ENCODE measurements at places on chromosomes 4 and X.

DNA sequence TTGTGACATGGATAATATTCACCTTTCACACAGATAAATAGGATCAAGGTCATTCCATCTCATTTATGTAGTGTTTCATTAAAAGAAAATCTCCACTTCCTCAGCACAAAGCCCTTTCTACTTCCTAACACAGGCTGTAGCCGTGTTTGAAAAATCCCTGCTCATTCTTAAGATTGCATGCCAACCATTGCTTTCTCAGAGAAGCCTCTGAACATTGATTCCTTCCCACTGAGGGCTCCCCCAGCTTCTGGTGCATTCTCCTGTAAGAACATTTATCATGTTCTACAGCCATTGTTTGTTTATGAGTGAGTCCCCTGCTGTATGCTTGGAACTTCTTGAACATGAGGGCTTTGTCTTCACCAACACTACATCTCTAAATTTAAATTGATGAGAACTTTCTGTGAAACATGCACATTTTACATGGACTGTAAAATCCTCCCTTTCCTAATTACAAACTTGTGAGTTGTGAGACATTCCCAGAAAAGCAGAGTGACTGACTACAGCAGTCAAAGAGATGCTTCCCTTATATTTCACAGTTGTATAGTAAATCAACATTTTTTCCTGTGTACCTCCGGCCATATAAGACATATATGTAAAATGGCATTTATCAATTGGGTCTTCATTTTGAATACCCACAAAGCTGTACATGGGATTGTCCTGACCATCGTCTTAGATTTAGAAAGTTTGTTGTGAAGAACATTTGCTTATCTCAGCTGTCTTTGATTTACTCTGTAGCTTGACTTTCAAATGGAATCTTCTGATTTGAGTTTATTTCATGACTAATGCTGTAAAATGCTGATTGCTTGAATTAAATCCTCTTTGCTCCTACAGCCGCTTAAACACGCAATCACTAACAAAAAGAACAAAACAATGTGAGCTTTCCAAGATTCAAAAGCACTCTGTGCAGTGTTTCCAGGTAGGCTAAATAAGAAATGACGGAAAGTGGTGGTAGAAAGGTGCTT lies 600.5 kb upstream of the SLIT2 start:
- DNase-seq = no peak

DNA sequence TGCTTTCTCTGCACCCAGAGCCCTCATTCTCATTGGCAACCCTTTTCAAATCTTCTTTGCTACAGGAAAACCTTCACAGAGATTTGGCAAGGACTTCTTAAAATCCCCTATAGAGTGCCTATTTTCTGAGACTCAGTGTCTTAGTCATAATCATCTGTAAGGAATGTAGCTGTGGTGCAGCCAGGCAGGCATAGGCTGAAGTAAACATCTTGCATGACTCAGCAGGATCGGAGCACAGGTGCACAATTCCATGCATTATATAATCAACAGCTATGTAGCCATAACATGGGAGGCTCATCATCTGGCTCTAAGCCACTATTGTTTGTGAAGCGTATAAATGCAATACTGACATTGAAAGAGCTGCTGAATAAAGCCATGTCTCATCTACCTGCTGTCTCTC lies 368.8 kb downstream of the MAGEE1 start:
- DNase-seq = no peak

DNA sequence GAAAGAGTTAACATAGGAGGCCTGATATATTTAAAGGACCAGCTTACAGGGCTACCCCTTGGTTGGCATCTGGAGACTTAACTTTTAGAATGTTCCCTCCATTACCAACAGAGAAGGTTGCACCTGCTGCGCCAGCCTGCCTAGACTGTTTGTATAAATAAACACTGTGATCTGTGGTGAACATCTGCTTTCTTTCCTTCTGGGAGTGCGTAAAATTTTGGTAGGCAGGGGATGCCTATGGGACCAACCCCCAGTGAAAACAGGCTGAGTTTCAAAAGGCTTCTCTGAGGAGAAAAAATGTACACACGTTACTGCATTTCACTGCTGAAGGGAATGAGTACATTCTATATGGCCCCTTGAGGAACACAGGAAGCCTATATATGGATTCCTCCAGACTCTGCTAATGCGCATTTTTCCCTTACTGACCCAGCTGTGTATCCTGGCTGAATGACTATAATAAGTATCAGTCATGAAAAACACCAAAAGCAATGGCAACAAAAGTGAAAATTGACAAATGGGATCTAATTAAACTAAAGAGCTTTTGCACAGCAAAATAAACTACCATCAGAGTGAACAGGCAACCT lies 13.8 kb downstream of the CENPC start:
- DNase-seq = no peak

- no peak for DNase-seq
These were observed 473.2 kb upstream of the TECRL start for GRCh38 chr4:64882311-64883086.

GRCh38 chrX:65731684-65732289 lies 64.3 kb downstream of the MSN start:
- DNase-seq = no peak

GRCh38 chr4:74202062-74202586 lies 44.2 kb downstream of the MTHFD2L start:
- no peak for DNase-seq

GRCh38 chrX:30301208-30301607 lies 8.0 kb downstream of the NR0B1 start:
- DNase-seq = no peak

- DNase-seq = no peak
These were observed 259.6 kb upstream of the GPC4 start for GRCh38 chrX:133674726-133675470.

- no peak for DNase-seq
These were observed 137.8 kb downstream of the FBXW7 start for GRCh38 chr4:152398060-152398459.

DNA sequence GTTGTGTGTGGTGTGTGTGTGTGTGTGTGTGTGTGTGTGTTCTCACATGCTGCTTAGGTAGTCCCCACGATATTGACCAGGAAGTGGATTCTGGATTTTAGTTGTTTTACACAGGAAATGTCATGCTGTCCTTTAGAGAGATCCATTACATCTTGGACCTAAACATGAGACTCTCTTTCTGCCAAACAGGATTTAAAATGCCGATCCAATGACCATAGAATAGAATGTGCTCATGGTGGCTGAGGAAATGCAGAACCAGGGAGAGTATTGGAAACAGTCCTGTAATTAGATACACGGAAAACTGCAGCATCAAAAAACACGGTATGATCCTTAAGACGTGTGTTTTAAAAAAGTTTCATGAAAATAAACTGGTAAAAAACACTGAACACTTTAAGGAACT lies 347.8 kb upstream of the FRG1 start:
- no peak for DNase-seq

DNA sequence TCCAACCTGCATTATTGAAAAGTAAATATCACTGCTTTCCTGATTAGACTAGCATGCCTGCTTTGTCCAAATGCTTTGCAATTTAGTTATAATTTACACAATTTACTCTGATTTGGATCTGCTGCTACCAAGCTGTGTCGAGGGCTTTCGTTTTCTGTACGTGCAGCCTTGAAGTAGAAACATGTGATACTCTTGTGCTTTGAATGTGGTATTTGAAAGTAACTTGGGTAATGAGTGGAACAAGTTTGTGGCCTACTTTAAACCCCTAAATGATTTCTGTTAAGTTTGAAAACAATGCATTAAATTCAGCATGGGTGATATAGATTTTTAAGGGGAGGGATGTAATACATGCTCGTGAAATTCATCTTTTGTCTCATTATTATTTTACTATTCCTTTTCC lies 240.7 kb downstream of the IQCM start:
- DNase-seq = no peak

- no peak for DNase-seq
These were observed 199.0 kb upstream of the NUDT6 start for GRCh38 chr4:123121241-123121907.

- no peak for DNase-seq
These were observed 480.1 kb upstream of the GALNT7 start for GRCh38 chr4:172688534-172688933.

DNA sequence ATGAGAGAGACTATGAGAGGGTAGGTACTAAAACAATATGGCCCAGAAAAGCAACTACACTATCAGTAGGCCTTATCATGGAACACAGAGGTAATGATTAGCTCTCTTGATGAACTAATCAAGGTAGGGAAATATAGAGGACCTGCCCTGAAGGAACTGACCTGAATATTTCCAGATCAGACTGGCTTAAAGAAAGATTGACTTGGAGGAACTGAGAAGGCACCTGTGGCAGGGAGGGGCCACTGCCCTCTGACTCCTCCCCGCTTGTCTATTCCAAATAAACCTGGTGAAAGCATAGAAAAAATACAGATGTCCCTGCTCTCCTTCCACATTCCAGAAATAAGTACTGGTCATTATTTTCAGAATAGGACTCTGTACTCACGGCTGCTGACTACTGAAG lies 5.5 kb downstream of the RPS6KA6 start:
- no peak for DNase-seq

- DNase-seq = no peak
These were observed 101.4 kb downstream of the ADAMTS3 start for GRCh38 chr4:72467633-72468032.

GRCh38 chr4:109155682-109156283 lies 146.7 kb downstream of the COL25A1 start:
- no peak for DNase-seq

DNA sequence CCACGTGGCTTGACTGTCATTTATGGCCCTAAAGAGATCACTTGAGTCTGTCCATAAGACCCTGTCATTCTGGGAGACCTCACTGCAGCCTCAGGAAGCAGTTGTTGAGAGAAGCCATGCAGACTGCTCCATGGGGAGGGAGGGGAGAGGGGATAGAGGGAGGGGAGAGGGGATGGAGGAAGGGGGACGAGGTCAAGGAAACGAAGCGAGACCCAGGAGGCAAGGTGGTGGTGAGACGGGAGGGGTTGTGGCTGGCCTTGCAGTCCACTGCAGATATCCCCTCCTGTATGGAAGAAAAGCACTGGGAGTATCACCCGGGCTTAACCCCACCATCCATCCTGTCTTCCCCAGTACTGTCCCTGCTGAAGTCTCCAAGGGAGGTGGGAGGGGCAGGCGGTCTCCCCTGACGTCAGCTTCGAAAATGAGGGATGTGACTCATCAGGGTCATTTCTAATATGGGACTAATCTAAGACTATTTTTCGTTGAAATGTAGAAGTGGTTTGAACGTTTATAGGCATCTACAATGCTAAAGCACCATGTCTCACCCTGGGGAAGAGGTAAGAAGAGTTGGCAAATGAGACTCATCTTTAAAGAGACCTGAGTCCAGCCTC lies 5.6 kb downstream of the TMEM255A start:
- DNase-seq = no peak

DNA sequence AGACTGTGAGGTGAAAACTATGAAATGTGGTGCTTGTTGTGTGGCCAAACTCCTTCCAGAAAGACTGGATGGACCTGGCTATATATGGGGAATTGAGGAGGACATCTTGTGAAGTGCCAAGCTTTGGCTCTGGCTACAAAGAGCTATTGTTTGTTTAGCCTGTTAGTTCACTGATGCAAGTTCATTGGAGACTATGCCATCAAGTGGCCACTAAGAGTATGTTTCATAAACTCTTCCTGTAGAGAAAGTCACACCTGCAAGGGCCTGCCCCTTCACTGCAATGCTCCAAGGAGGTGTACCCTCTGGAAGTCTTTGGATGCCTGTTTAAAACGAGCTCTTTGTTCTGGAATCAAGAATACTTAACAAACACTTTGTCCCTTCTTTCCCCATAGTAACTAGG lies 382.0 kb downstream of the GABRG1 start:
- no peak for DNase-seq

GRCh38 chrX:15188039-15188438 lies 81.8 kb downstream of the ASB9 start:
- DNase-seq = no peak

GRCh38 chr4:122117743-122118142 lies 34.4 kb upstream of the BLTP1 start:
- no peak for DNase-seq

DNA sequence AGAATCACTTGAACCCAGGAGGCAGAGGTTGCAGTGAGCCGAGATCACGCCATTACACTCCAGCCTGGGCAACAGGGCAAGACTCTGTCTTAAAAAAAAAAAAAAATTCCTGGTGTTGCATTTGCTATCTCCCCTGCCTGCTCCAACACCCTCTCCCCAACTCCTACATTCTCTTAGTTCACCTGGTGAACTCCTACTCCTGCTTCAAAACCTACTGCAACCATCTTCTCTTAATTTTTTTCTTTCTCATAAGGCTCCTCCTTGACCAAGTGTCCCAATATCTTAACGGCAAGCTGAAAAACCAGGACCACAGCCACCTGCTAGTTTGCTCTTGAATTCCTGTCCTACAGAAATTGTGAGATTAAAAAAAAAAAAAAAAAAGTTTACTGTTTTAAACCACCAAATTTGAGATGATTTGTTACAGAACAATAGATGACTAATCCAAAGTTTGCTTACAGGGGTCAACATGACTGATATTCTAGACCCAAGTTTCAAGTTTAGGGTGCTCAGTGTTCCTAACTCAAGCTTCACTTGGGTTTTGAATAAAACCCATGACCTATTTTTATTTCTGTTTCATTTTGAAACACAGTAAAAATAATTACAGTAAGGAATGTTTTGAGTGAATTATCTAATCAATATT lies 13.1 kb upstream of the ANXA5 start:
- DNase-seq = no peak

DNA sequence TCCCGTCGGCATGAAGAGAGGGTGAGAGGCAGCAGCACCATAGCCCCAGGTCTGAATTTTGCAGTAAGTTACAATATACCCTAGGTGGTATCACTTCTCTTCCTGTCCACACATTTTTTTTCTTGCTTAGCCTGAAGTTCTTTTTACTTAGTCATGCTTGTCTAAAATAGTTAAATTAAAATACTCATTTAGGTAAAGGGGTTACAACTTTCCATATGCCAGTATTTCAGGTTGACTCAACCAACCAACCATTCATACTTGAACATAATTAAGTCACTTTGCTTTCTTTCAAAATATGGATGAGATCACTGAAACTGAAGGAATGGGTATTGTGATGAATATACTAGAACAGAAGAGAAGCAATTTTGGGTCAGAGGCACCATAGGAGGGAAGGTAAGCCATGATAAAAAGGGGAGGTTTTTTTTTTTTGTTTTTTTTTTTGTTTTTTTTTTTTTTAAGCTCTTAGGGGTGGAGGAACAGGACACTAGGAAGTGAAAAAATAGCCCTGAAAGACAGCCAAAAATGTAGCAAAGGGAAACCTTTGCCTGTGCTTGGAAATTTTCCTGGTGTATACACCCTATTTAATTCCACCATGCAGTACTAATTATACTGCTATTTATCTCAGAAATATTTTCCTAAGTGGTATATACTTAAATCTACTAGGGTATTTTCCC lies 41.8 kb downstream of the RPS6KA3 start:
- DNase-seq = no peak

- no peak for DNase-seq
These were observed 169.6 kb downstream of the GASK1B start for GRCh38 chr4:158003212-158003611.

GRCh38 chr4:100738196-100739165 lies 220.7 kb upstream of the EMCN start:
- no peak for DNase-seq

- no peak for DNase-seq
These were observed 9.3 kb downstream of the MSMO1 start for GRCh38 chr4:165336743-165337142.
